Uterus (tissue), 4 donors: ENCODE measurements at places on chromosomes 4 and X. TPM values are rescaled to one million over a fixed set of nuclear protein-coding genes. Genes with fewer than 3 reads are reported as not detected.

Gene USP26
- not detected for total RNA-seq

Gene IRF2
- 45.1 TPM for total RNA-seq

Gene SERPINA7
- not detected for total RNA-seq

Gene SSX2
- total RNA-seq = not detected

Gene SYNPO2
- 281 TPM for total RNA-seq

Gene FANCB
- total RNA-seq = 15.1 TPM

Gene TXK
- total RNA-seq = 1.3 TPM

Gene MAGIX
- 3.9 TPM for total RNA-seq
